ENCODE measurements at places on chromosomes 4 and X. TPM values are rescaled to one million over a fixed set of nuclear protein-coding genes. Genes with fewer than 3 reads are reported as not detected.

Gene ANKRD50
- 29.0 TPM for total RNA-seq

Gene ETDB
- total RNA-seq: not detected

Gene DCLK2
- total RNA-seq: 14.1 TPM

Gene TMEM255A
- not detected for total RNA-seq

Gene CENPVL1
- total RNA-seq: not detected

Gene TLR3
- 1.8 TPM for total RNA-seq

Gene SPOCK3
- 1.7 TPM for total RNA-seq

Gene PAGE5
- total RNA-seq: not detected

Gene DCAF4L1
- 0.11 TPM for total RNA-seq

Gene C4orf50
- not detected for total RNA-seq

Gene HTR2C
- under 0.01 TPM for total RNA-seq

Gene F8
- 2.1 TPM for total RNA-seq

Gene AKAP4
- not detected for total RNA-seq

Gene GPR50
- not detected for total RNA-seq

Gene ZNF630
- 1.5 TPM for total RNA-seq

Gene HSFX2
- not detected for total RNA-seq

Gene NR3C2
- total RNA-seq: 0.55 TPM

Gene IL9R
- total RNA-seq: under 0.01 TPM

Gene GPR119
- total RNA-seq: not detected

Gene ANAPC4
- total RNA-seq: 27.6 TPM

Gene PPBP
- total RNA-seq: not detected

Gene SMIM10L2A
- 0.50 TPM for total RNA-seq

Gene FAT4
- 9.9 TPM for total RNA-seq

Gene CXCL13
- not detected for total RNA-seq

Gene P2RY10
- total RNA-seq: not detected

Gene GPAT3
- 30.2 TPM for total RNA-seq

Gene CENPE
- total RNA-seq: 11.9 TPM

Gene TMEM156
- total RNA-seq: 10.8 TPM

Gene FGF13
- total RNA-seq: 1.7 TPM

Gene LUZP4
- total RNA-seq: not detected

Gene GAGE12E
- not detected for total RNA-seq

Gene CXCL3
- 3.3 TPM for total RNA-seq

Gene UGT2B15
- total RNA-seq: not detected

Gene FAM184B
- under 0.01 TPM for total RNA-seq

Gene SPANXA1
- total RNA-seq: not detected

Gene TLR2
- 0.44 TPM for total RNA-seq

Gene TKTL1
- total RNA-seq: not detected

Gene NAT8L
- 0.12 TPM for total RNA-seq

Gene CSAG1
- not detected for total RNA-seq

Gene SSX4
- total RNA-seq: not detected

Gene HELT
- total RNA-seq: not detected

Gene CXCL6
- total RNA-seq: 1.1 TPM

Gene ANK2
- total RNA-seq: 90.4 TPM

Gene ARHGEF9
- 14.6 TPM for total RNA-seq

Gene TMEM271
- not detected for total RNA-seq

Gene TMEM144
- total RNA-seq: 5.5 TPM

Gene PPEF1
- total RNA-seq: not detected

Gene APLN
- total RNA-seq: 0.12 TPM

Gene DCHS2
- 0.11 TPM for total RNA-seq

Gene SUPT20HL1
- total RNA-seq: 0.11 TPM

Gene PNMA3
- 0.12 TPM for total RNA-seq

Gene PGRMC1
- 215 TPM for total RNA-seq

Gene ZCCHC13
- total RNA-seq: not detected

Gene PWWP3B
- 35.0 TPM for total RNA-seq

Gene PDLIM3
- total RNA-seq: 5.2 TPM

Measured in uterine smooth muscle cell (primary cell).